Stimulated activated CD4-positive, alpha-beta T cell treated with anti-CD3 and anti-CD28 coated beads, TNF-alpha, amount 100 ng/mL, for 1 hour (primary cell): ENCODE measurements at places on chromosomes 3 and 15.
A peak's percentile ranks its signal among the peaks of the same experiment; 100 is the strongest.

DNA sequence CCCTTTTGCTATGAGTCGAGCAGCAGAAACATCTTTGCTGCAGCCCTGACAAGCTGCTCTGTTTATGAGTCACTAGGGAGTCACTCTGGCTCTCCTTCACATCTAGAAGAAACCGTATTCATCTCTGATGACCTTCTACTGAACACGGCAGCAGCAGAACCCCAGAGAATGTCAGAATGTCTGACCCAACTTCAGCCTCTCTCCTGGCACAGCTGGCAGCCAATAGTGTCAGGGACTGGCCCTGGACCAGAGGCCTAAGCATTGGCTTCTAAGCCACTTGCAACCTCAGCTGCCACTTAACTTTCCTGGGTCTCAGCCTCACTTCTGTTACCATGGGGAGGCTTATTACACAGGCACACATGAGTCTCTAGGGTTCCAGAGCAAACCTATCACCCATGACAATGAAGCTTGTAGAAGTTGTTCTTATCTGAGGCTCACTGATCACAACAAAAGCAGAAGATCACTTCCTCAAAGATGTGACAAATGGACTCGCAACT lies 184.1 kb upstream of the TLE3 start:
- DNase-seq: no peak

- DNase-seq: no peak
Observed at GRCh38 chr3:11197484-11197883, 43.2 kb downstream of the HRH1 start.

DNA sequence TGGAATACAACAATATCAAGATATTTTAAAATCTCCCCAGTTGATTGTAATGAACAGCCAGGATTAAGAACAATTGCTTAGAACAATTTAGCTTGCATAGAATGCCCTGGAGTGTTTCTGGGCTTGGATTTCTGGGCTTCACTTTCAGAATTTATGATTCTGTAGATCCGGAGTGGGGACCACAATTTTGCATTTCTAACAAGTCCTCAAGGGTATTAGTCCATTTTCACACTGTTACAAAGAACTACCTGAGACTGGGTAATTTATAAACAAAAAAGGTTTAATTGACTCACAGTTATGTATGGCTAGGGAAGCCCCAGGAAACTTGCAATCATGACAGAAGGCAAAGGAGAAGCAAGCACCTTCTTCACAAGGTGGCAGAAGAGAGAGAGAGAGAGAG lies 54.3 kb upstream of the MYRIP start:
- DNase-seq: no peak

DNA sequence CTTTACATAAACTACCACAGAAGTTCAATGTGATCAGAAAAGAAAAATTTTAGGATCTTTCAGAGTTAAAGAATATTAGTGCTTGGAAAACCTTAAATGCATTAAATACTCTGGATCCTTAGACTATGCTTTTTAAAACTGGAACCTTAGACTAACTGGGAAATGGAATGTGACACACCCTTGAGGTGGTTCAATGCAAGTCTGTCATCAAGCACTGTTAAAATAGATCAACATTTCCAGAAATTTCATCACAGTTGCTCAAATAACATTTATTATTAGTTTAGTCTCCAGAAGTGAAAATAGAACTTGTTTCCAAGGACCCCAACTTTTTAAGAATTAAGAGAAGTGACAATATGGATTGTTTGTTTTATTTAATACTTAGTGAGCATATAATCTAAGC lies 71.8 kb downstream of the GAP43 start:
- DNase-seq: no peak

- no peak for DNase-seq
Observed at GRCh38 chr3:97838393-97838792, 16.6 kb downstream of the CRYBG3 start.

DNA sequence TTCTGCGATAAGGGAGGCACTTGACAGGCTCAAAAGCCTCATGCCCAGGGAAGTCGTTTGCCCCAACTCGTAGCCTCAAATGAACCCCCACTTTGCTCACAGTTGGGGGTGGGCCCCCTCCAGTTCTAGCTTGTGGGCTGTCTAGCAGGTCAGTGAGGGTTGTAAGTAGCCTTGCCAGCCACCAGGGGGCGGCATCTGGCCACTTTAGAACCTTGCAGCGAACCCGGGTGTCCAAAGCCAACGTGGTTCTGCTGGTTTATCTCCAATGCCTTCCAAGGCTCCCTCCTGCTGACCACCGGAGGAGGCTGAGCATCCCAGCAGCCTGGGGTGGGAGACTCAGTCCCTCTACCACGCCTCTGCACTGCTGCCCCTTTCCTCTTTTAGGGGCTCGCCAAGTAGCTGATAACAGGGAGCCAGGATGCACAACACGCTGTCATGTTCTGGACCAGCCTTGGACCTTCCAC lies 9.2 kb upstream of the RBSN start:
- DNase-seq: peak; percentile 38

DNA sequence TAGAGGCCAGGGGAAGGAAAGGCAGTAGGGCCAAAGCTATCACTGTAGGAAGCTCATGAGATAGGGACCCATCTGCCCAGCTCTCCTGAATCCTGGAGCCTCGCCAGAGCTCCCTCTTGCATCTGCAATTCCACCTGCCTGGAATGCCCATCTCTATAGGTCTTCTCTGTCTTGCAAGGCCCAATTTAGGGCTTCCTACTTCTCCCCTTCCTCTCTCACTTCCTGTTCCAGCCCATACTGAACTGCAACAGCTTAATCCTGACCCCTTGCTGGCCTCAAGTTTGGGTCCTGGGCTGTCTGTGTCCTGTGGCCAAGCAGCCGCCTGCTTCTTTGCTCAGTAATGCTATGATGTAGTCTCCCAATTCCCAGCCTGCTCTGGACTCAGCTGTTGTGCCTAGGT lies 3.6 kb upstream of the PTPN23 start:
- no peak for DNase-seq

DNA sequence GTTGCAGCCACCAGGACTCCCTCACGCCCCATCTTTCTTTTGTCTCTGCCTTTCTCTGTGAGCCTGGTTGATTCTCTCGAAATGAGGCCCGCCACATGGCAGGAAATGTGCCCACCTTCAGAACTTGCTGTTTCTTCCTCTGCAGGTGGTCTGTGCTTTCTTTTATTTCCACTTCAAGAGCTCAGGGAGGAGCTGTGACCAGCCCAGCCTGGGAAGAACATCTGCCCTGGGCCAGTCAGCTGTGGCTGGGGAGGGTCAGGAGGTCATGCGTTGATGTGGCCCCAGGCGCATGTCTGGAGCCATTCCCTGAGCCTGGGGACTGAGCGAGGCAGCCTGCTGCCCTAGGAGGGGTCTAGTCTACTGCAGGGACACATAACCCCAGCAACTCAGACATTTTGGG lies 8.0 kb downstream of the FBLN2 start:
- no peak for DNase-seq

GRCh38 chr3:149871855-149872254 lies 58.8 kb downstream of the RNF13 start:
- DNase-seq: no peak

DNA sequence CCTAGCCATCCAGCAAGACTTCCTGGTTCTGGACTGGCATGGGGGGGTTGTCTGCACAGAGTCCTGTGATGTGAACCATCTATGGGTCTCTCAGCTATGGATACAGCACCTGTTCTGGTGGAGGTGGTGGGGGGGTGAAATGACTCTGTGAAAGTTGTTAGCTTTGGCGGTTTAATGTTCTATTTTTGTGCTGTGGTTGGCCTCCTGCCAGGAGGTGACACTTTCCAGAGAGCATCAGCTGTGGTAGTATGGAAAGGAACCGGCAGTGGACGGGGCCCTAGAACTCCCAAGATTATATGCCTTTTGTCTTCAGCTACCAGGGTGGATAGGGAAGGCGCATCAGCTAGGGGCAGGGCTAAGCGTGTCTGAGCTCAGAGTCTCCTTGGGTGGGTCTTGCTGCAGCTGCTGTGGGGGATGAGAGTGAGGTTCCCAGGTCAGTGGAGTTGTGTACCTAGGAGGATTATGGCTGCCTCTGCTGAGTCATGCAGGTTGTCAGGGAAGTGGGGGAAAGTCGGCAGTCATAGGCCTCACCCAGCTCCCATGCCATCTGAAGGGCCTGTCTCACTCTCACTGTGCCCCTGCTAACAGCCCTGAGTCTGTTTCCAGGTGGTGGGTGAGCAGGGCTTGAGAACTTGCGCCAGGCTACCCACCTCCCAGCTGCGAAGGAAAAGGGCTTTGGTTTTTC lies 7.1 kb upstream of the LARS2 start:
- no peak for DNase-seq

DNA sequence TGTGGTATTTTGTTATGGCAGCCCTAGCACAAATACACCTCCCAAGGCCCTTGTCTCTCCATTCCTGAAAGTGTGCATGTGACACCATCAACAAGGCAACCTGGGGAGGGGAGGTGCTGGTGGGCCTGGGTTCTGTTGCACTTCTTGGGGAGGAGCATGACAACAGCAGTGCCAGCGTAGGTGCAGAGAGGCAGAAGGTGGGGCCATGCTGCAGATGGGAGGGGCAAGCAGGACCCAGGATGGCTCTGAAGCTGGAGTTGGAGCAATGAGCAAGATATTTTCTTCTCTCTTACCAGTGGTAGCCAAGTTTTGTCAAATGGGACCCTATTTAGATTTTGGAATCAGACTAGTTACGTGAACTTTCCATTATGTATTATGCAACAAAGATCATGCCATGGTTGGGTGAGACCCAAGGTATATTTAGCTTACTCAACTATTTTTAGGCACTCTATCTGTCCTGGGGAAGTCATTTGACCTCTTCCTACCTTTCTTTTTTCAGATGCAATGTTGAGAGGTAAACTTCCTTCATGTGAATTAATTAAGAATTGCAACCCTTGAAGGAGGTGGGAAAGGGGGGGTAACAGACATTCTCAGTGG lies 3.4 kb downstream of the FYCO1 start:
- DNase-seq: no peak

DNA sequence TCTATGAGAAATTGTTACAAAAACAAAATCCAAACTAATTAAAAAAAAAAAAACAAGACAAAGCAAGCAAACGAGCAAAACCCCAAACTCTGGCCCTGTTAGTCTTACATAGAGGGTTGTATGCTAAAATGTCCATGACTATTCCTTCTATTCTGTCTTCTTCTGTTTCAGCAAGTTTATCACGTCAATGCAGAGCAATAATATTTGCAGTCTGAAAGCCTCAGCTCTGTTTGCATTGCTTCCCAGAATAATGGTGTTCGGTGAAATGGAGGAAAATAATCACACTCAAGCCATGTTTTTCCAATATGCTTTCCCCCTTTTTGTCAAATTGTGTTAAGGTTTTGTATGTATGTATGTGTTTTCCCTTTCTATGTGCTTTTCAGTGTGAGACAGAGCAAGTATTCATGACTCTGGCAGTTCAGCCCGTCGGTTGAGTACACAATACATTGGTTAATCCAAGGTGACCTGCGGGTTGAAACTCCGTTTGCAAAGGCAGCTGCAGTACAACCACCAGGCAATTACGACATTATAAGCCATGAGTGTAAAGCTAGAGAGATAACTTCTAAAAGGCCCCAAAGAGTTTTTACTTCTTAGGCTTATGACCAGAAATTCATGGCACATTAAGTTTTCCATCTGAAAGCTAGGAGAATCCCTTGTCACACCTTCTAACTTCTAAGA lies 34.9 kb upstream of the MAGI1 start:
- DNase-seq: no peak

DNA sequence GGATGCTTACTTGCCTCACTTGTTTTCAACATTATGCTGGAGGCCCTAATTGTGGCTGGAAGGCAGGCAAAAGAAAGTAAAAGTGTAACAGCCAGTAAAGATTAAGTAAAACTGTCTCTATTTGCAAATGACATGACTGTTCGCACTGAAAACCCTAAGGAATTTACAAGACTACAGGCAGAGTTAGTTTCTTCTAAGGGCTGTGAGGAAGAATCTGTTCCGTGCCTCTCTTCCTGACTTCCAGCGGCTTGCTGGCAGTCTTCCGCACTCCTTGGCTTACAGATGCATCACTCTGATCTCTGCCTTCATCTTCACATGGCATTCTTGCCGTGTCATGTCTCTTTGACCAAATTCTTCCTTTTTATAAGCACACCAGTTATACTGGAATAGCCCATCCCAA lies 86.1 kb downstream of the DLG1 start:
- DNase-seq: no peak

DNA sequence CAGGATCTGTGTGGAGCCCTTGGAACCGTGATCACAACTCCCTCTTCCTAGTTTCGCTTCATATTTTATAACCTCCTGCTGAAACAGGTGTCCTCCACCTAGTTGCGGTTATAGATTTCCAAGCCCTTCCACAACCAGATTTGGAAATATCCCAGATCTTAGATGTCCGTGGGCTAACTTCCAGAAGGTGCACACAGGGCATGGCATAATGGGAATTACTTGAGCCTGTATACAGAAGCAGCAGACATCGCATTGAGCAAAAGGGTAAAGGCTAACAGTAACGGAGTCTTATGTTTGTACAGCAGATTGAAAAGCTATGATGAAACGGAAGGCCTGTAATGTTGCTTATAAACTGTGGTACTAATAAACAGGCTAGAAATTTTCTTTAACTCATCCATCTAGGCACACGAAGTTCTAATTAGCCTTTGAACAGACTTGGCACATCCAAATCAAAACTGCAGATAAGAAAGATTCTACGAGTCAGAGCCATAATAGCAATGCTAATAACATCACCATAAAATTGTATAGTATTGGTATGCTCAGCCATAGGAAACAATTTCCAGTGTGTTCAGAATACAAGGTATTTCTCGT lies 1.2 kb upstream of the USF3 start:
- DNase-seq: no peak

- no peak for DNase-seq
Observed at GRCh38 chr15:50227076-50227475, 38.5 kb downstream of the HDC start.

DNA sequence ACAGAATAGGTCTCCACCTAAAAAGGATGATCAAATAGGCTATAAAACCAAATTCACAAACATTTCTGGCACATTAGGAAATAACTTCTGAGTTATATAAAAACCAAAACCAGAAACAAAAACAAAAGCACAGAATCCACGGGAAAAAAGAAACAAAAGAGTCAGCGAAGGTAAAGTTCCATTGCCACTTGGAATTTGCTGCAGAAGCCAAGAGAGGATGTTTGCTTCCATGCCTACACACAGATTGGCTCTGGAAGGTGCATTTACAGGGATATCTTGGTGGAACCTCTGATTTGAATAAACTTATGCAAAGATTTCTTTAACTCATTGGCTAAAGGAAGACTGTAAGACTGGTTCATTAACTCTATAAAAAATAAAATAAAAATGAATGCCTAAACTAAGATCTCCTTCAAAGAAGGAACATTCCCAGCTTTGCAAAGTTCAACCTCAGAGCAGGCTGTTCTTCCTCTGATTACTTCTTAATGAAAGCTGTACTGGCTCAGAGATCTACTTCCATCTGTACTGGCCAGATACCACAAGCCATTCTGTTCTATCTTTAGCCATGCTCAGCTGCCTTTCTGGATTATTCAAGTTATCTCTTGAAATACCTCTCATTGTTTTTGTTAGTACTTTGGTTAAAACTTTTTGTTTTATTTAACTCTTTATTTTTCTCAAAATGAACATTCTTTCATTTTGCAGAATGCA lies 537.5 kb upstream of the CCDC54 start:
- no peak for DNase-seq

DNA sequence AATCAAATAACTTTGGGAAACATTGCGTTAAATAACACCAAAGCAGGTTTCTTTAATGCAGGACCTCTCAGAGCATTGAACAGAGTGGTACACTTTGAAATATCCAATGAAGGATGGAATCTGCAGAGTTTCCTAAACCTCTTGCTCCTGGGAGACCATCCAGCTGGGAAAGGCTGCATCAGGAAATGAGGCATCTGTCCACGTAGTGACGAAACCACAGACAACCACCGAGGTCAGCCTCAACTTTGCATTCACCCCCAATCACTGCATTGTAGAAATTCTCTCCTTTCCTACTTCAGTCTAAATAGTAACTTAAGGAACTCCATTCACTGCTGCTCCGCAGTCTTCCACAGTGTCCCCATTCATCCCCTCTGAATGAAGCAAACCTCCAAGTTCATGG lies 41.5 kb upstream of the CDV3 start:
- DNase-seq: no peak
